ENCODE measurements at places on chromosomes 13 and 19. TPM values are rescaled to one million over a fixed set of nuclear protein-coding genes. Genes with fewer than 3 reads are reported as not detected.

Gene TICAM1
- 23.3 TPM for polyA plus RNA-seq

Gene NLRP5
- polyA plus RNA-seq: not detected

Gene LINGO3
- polyA plus RNA-seq: 14.7 TPM

Gene ZNF792
- polyA plus RNA-seq: 8.9 TPM

Gene MYO1F
- 40.9 TPM for polyA plus RNA-seq

Gene MBD3L2
- not detected for polyA plus RNA-seq

Gene PDX1
- polyA plus RNA-seq: not detected

Gene CGB5
- not detected for polyA plus RNA-seq

Gene C1QTNF9B
- not detected for polyA plus RNA-seq

Gene CCDC70
- polyA plus RNA-seq: not detected

Gene NLRP9
- polyA plus RNA-seq: not detected

Gene CD209
- not detected for polyA plus RNA-seq

Gene PCDH17
- polyA plus RNA-seq: not detected

Gene ZNF418
- polyA plus RNA-seq: 6.0 TPM

Gene NOTCH3
- not detected for polyA plus RNA-seq

Gene ONECUT3
- not detected for polyA plus RNA-seq

Gene ZNF208
- polyA plus RNA-seq: 1.1 TPM

Gene ACP7
- polyA plus RNA-seq: not detected

Gene GIPC1
- polyA plus RNA-seq: 10.1 TPM

Gene APOC1
- polyA plus RNA-seq: not detected

Gene CYSLTR2
- not detected for polyA plus RNA-seq

Gene TNFSF13B
- 7.2 TPM for polyA plus RNA-seq

Gene RFPL4AL1
- polyA plus RNA-seq: not detected

Gene COPE
- 295 TPM for polyA plus RNA-seq

Gene RETN
- polyA plus RNA-seq: not detected

Gene SMIM44
- polyA plus RNA-seq: not detected

Measured in IgD-negative memory B cell (primary cell).